ENCODE measurements at places on chromosomes 5 and 9. TPM values are rescaled to one million over a fixed set of nuclear protein-coding genes. Genes with fewer than 3 reads are reported as not detected.

The GDF9 gene
- total RNA-seq, result 0.14 TPM

The PRELID2 gene
- 11.2 TPM for total RNA-seq

The PRSS3 gene
- 89.9 TPM for total RNA-seq

The ABLIM3 gene
- 4.7 TPM for total RNA-seq

The GADD45G gene
- not detected for total RNA-seq

The PCDHB13 gene
- 0.07 TPM for total RNA-seq

The FREM1 gene
- total RNA-seq, result not detected

The CDC25C gene
- 7.9 TPM for total RNA-seq

The FSTL4 gene
- total RNA-seq, result 0.39 TPM

The PARP8 gene
- total RNA-seq, result 21.8 TPM

The PCDHGA6 gene
- 0.04 TPM for total RNA-seq

The LCN9 gene
- total RNA-seq, result not detected

The BTNL8 gene
- total RNA-seq, result not detected

The BRD3 gene
- 10.7 TPM for total RNA-seq

The PCA3 gene
- not detected for total RNA-seq

The BOD1 gene
- total RNA-seq, result 67.2 TPM

The IQGAP2 gene
- 0.11 TPM for total RNA-seq

The AGXT2 gene
- not detected for total RNA-seq

The SPAG8 gene
- total RNA-seq, result 0.58 TPM

The ZFP37 gene
- 1.0 TPM for total RNA-seq

The OR13C8 gene
- not detected for total RNA-seq

The SLC25A48 gene
- not detected for total RNA-seq

The NTNG2 gene
- total RNA-seq, result 0.03 TPM

The SPINK6 gene
- total RNA-seq, result 1.1 TPM

The UBAC1 gene
- 58.0 TPM for total RNA-seq

The SHC3 gene
- under 0.01 TPM for total RNA-seq

The SPATA31D4 gene
- total RNA-seq, result not detected

The FAXDC2 gene
- total RNA-seq, result 4.7 TPM

The VCAN gene
- total RNA-seq, result 2.6 TPM

The SHROOM1 gene
- total RNA-seq, result 2.9 TPM

The KIF4B gene
- total RNA-seq, result 0.03 TPM

The LHX3 gene
- total RNA-seq, result not detected

The ADAMTS12 gene
- 0.14 TPM for total RNA-seq

The G3BP1 gene
- total RNA-seq, result 295 TPM

The CDO1 gene
- 0.18 TPM for total RNA-seq

The NXNL2 gene
- total RNA-seq, result not detected

The HTR4 gene
- total RNA-seq, result not detected

The GGTA1 gene
- total RNA-seq, result not detected

The NEUROG1 gene
- total RNA-seq, result not detected

The MYOZ3 gene
- 0.53 TPM for total RNA-seq

The GNAQ gene
- 31.6 TPM for total RNA-seq

The CHSY3 gene
- 0.78 TPM for total RNA-seq

The SHISAL2B gene
- total RNA-seq, result not detected

The PRDM9 gene
- total RNA-seq, result not detected

The PPP2R2B gene
- 0.14 TPM for total RNA-seq

The SH2D3C gene
- total RNA-seq, result 0.17 TPM

The CDX1 gene
- total RNA-seq, result not detected

The ANKRD34B gene
- not detected for total RNA-seq

The ZFP62 gene
- 18.3 TPM for total RNA-seq

The KIF20A gene
- total RNA-seq, result 60.7 TPM

The GPR150 gene
- total RNA-seq, result not detected

The LCN1 gene
- total RNA-seq, result not detected

The EMB gene
- 66.2 TPM for total RNA-seq

The ALDH1B1 gene
- total RNA-seq, result 29.8 TPM

The RACK1 gene
- total RNA-seq, result 3,025 TPM

The CCL28 gene
- 1.9 TPM for total RNA-seq

The FCN2 gene
- not detected for total RNA-seq

The PCDHGB7 gene
- 1.1 TPM for total RNA-seq

The ARRDC1 gene
- total RNA-seq, result 72.3 TPM
